ENCODE measurements at places on chromosomes 11 and 22. TPM values are rescaled to one million over a fixed set of nuclear protein-coding genes. Genes with fewer than 3 reads are reported as not detected.

- peak; percentile 80 for DNase-seq
- no peaks in the 10 kb centered on the region for H3K4me1 ChIP-seq
- no peaks in the 10 kb centered on the region for H3K36me3 ChIP-seq
- no peak overlapping the region for H3K4me3 ChIP-seq
- no peaks in the 10 kb centered on the region for H3K27me3 ChIP-seq
- H3K27ac ChIP-seq: no peak overlapping the region
These were observed 165.0 kb upstream of the TRPC6 start for GRCh38 chr11:101748572-101749344.

DNA sequence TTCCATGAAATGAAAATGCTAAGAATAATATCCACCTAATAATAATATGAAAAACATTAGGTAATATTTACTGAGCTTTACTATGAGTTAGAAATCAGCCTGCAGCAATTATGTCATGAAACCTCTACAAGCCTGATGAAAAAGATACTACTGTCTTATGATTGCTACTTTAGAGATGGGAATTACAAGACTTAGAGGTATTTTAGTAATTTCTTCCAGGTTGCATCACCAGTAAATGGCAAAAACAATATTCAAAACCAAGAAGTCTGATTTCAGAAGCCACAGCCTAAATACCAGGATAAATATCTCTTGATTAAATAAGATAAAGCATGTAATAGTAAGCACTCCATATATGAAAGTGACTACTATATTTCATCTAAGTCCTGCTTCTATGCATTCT, 13.8 kb downstream of the OR5B21 start:
- no peaks in the 10 kb centered on the region for H3K27me3 ChIP-seq
- DNase-seq: no peak
- H3K4me1 ChIP-seq: no peaks in the 10 kb centered on the region
- no peak overlapping the region for H3K27ac ChIP-seq
- H3K4me3 ChIP-seq: no peak overlapping the region

Gene OR51E1
- 0.60 TPM for total RNA-seq

DNA sequence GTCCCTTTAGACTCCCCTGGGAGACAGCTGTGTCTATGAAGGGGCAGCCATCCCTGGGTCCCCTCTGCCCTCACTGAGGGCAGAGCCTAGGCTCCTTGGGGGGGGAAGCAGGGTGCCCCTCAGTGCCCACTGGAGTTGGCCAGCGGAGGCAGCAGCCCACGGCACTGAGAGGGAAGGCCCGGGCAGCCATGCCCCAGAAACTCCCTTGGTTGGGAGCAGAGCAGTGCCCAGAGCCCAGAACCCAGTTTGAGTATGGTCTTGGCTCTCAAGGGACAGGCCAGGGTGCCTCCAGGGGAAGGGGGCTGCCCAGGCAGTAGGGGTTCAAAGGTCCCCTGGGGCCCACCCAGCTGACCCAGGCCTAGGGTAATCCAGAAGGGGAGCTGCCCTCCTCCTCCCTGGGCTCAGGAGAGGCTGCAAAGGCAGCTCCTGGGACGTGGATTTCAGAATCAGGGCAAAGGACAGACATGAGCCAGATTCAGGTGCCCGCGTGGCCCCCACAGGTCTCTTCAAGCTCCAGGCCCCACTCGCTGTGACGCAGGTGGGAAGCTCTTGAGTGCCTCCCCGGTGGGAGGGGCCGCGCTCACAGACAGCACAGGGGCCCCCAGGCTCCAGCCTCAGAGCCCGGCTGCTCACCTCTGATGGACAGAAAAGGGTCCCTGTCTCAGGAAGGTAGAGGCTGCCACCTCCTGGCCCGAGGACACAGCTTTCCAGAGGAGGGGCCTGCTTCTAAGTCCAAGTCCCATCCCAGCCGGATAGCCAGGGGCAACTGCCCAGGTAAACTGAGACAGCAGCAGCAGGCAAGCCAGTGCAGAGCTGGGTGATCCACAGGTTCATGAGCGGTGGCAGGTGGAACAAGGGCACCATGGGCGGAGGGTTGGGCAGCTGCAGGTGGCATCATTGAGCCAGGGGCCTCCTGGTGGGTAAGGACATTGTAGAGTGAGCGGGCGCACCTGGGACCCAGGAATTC, 2.6 kb downstream of the C11orf21 start:
- H3K4me3 ChIP-seq: no peak overlapping the region
- no peak overlapping the region for H3K27ac ChIP-seq
- H3K27me3 ChIP-seq: no peaks in the 10 kb centered on the region
- H3K36me3 ChIP-seq: no peaks in the 10 kb centered on the region
- peaks cover 6% of the 10 kb centered on the region for H3K4me1 ChIP-seq

Gene ACER3
- total RNA-seq: 37.0 TPM

DNA sequence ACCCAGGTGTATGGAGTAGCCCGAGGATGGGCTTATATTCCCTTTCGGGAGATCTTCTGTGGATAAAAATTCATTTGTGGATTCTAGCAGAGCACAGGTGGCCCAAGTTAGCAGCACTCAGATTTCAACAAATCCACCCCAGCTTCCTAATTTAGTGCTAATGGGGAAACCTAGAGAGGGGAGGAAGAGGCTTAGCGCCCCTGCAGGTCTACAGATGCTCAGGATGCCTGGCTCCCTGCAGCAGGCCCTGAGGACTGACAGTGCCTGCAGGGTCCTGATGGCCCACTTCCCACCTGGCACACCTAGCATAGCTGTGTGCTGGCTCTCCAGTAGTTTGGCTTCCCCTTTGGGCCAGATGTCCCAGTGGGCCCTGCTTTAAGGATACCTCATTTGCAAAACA, 6.5 kb downstream of the DGAT2 start:
- H3K4me1 ChIP-seq: no peaks in the 10 kb centered on the region
- no peak overlapping the region for H3K4me3 ChIP-seq
- H3K36me3 ChIP-seq: no peaks in the 10 kb centered on the region
- H3K27me3 ChIP-seq: peaks cover 4% of the 10 kb centered on the region
- DNase-seq: no peak
- H3K27ac ChIP-seq: no peak overlapping the region
